ENCODE measurements at places on chromosomes 11 and 22.

- DNase-seq, result no peak
These were observed 25.6 kb downstream of the RNF141 start for GRCh38 chr11:10515418-10515817.

DNA sequence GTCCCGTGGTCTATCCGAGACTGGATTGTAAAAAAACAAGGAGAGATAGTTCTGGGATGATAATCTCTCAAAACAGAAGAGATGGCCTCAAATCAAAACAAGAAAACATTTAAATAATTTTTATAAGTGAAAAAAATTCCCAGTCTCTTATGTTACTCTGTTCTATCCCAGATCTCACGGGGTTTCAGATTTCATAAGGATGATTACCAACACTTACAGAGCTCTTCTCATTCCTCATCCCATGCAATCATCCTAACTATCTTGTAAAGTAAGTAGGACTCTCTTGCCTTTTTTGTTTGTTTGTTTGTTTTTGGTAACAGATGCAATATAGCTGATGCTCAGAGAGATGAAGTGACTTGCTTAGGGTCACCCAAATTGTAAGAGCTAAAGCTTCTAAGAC, 20.0 kb upstream of the ZBTB16 start:
- DNase-seq, result no peak

- DNase-seq, result no peak
These were observed 69.7 kb downstream of the RPS6KA4 start for GRCh38 chr11:64428693-64429092.

DNA sequence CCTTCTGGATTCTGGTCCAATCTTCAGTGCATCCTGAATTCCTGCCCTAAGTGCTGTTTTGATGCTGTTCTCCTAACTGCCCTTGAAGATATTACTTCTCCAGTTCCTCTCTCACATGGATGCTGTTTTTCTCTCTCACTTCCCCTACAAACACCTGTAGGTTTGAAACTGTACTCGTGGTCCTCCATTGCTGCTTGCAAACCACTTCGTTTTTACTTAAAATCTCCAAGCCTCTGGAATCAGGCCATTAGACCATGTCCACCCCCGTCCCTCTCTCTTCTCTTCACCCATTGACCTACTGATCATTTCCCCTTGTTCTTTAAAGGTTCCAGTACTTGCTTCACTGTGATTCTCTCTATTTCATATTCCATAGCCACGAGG, 988.1 kb downstream of the NTM start:
- no peak for DNase-seq

- no peak for DNase-seq
These were observed 10.4 kb upstream of the CELSR1 start for GRCh38 chr22:46547883-46548244.

GRCh38 chr11:14422052-14422813, 63.2 kb upstream of the RRAS2 start:
- DNase-seq, result peak; percentile 74

GRCh38 chr22:47049078-47049624, 286.7 kb downstream of the TBC1D22A start:
- DNase-seq, result no peak

GRCh38 chr22:38080850-38081635, 2.9 kb downstream of the SLC16A8 start:
- DNase-seq, result no peak

- peak; percentile 44 for DNase-seq
These were observed 514.1 kb downstream of the RAB38 start for GRCh38 chr11:87660926-87661660.

- no peak for DNase-seq
These were observed 1040.0 kb downstream of the NTM start for GRCh38 chr11:132410383-132410782.

- no peak for DNase-seq
These were observed 83.0 kb downstream of the TMPRSS5 start for GRCh38 chr11:113623114-113623513.

GRCh38 chr11:92829121-92829520, 140.3 kb upstream of the MTNR1B start:
- DNase-seq, result no peak

DNA sequence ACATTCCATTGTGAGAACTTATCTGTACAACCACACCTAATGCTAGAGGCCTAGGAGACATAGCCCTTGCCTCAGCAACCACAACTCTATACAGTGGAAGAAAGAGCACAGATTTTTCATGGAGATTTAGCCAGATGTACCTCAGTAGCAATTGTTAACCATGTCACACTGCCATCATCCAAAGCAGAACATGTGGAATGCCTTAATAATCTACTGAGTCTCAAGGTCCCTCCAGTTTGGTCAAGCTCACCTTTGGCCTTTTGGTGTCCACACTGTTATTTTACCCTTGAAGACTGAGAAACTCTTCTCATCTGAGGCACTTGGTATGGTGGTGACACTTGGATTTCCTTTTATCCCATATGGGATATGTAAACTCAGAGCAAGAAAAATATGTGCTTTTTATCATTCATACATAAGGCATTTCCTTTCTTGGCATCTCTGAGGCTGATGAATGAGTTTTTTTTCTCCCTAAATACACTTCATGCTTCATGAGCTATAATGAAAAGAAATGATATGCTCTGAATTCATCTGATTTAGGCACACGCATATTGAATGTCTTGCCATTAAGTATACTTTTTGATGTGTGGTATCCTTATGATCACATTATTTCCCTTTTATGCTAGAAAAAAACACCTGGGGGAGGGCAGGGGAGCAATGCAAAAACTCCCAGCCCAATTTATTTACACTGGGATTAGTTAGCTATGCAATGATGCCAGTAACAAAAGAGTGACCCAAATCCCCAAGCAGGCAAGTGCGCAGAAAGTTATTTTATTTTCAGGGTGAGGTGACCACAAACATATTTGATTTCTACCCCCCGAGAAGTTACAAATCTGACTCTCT, 63.3 kb upstream of the ME3 start:
- no peak for DNase-seq

DNA sequence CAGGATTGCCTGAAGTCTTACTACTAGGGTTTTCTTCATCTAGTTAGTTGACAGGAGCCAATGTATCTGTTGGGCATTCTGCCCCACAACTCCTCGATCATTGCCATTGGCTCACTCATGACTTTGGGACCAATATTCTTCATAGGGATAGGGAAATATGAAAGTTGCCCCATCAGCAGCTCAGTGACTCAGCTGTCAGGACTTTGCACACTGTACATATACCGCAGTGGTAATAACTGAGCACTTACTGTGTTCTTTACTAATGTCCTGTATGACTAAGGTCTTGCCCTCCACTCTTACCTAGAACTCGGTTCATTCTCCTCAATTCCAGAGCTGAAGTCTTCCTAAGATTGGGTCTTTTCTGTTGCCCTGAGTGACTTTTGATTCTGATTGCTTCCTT, 46.8 kb upstream of the PGR start:
- DNase-seq, result no peak
